Activated naive CD8-positive, alpha-beta T cell treated with anti-CD3 and anti-CD28 coated beads, Interleukin-2, amount 10 ng/mL, durations not matched to agents 7 days and 5 days (primary cell): ENCODE measurements at places on chromosomes 6 and 20. TPM values are rescaled to one million over a fixed set of nuclear protein-coding genes. Genes with fewer than 3 reads are reported as not detected.

DNA sequence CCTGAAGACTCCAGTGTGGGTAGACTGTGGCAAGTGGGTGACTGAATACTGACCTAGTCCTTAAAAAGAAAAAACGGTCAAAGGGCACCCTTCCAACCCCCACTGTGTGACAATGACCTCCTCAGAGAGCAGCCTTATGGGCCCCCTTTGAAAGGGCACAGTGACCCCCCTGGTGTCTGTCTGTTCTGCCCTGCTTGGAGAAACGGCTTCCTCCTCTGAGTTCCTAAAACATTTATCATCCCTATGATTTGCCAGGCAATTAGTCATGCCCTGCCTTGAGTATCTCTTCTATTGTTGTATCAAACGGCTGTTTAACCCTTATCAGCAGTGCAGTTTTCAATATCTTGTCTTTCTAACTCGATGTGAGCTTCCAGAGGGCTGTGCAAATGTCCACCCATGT lies 21.0 kb upstream of the STX16 start:
- H3K4me3 ChIP-seq = no peak overlapping the region
- H3K27ac ChIP-seq = no peak overlapping the region
- peaks cover 5% of the 10 kb centered on the region for H3K27me3 ChIP-seq
- peaks cover 7% of the 10 kb centered on the region for H3K4me1 ChIP-seq

- no peaks in the 10 kb centered on the region for H3K27me3 ChIP-seq
- H3K27ac ChIP-seq = no peak overlapping the region
- no peak overlapping the region for H3K4me3 ChIP-seq
- no peak for DNase-seq
- H3K4me1 ChIP-seq = no peaks in the 10 kb centered on the region
Observed at GRCh38 chr6:74356391-74356790, 660.4 kb downstream of the CD109 start.

DNA sequence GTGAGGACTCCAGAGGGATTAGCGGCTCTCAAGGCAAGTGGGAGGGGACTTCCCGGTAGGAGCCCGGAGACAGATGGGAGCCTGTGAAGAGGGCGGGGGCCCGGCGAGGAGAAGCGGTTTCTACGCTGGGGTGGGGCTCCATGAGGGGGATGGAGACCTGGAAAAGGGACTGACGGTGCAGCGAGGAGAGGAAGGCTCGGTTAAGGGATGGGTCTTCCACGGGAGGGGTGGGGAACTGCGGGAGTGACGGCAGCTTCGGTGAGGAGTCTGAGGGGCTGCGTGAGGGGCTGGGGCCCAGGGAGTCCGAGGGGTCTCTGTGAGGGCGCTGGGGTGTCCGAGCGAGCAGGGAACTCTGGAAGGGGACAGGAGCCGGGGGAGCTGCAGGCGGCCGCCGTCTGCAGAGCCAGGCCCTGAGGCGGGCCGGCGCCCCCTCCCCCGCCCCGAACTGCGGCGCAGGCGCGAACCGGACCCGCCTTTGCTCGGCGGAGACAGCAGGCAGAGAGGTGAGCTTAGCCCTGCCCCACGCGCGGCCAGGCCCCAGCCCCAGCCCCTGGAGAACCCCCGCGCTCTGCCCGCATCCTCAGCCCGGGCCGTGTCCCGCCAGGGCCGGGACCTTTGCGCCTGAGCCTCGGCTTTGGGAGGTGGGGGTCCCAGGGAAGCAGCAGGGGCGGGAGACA lies at the start of gene NRSN2:
Gene NRSN2, plus strand, starts transcription at position 472 of the 677 bp plus-strand sequence. CDS start 2,533 bp downstream, outside the sequence.
- H3K27ac ChIP-seq = peak within 1 kb of the TSS; percentile 95
- DNase-seq = peak; percentile 54
- peaks cover 4% of the 10 kb centered on the region for H3K27me3 ChIP-seq

GRCh38 chr6:13485923-13486562 lies 1.4 kb downstream of the GFOD1 start:
- DNase-seq = peak; percentile 50
- peak overlapping the region; percentile 88 for H3K4me3 ChIP-seq
- H3K27ac ChIP-seq = peak overlapping the region; percentile 78

GRCh38 chr20:2086980-2087377 lies 14.6 kb upstream of the STK35 start:
- H3K36me3 ChIP-seq = no peaks in the 10 kb centered on the region
- no peaks in the 10 kb centered on the region for H3K4me1 ChIP-seq
- no peak overlapping the region for H3K4me3 ChIP-seq

GRCh38 chr6:88476388-88476787 lies 310.2 kb upstream of the CNR1 start:
- peaks cover 6% of the 10 kb centered on the region for H3K27me3 ChIP-seq
- H3K36me3 ChIP-seq = no peaks in the 10 kb centered on the region
- H3K27ac ChIP-seq = no peak overlapping the region
- H3K4me3 ChIP-seq = no peak overlapping the region
- no peaks in the 10 kb centered on the region for H3K4me1 ChIP-seq

DNA sequence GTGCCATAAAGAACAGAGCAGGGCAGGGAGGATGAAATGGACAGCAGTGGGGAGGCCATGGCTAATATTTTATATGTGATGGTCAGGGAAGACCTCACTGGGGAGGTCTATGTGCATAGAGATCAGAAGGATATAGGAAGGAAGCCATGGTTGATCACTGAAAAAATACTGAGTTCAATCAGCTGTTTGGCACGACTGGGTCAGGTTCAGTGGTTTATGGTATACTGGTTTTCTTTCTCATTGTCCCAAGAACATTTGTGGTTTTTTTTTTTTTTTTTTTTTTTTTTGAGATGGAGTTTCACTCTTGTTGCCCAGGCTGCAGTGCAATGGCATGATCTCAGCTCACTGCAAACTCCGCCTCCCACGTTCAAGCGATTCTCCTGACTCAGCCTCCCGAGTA lies 78.3 kb upstream of the TIAM2 start:
- no peak for DNase-seq
- no peaks in the 10 kb centered on the region for H3K27me3 ChIP-seq
- peaks cover 10% of the 10 kb centered on the region for H3K4me1 ChIP-seq
- no peak overlapping the region for H3K27ac ChIP-seq
- no peak overlapping the region for H3K4me3 ChIP-seq

DNA sequence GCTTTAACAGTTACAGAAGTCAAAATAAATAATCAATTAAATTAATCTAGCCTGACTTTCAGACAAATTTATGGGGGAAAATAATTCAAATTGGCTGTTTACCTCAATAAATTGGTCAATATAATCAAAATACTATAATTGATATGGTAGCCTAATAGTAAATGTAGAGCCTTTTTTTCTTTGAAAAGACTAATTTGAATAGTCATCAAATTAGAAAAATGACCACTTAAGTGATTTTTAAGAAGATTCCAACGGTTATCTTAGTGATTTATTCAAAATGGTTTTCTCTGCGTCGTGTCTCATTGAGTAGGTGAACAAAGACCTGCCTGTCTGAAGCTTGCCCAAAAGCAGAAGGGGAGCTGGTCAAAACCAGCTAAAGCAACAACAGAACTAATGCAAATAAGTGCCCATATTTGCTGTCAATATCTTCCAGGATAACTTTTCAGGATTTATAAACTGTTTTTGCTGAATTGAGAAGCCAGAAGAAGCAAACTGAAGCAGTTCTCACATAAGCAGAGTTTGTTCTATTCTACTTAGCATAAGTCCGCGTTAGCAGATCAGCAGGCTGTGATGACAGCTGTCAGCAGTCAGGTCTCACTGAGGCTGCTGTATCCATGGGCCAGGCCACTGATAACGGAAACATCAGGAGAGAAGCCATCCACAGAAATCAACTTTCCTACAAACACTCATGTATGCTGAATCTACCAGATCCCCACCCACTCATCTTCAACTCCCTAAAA lies 7.0 kb downstream of the RCAN2 start:
- peaks cover 40% of the 10 kb centered on the region for H3K27me3 ChIP-seq
- no peak for DNase-seq
- H3K4me3 ChIP-seq = no peak overlapping the region

DNA sequence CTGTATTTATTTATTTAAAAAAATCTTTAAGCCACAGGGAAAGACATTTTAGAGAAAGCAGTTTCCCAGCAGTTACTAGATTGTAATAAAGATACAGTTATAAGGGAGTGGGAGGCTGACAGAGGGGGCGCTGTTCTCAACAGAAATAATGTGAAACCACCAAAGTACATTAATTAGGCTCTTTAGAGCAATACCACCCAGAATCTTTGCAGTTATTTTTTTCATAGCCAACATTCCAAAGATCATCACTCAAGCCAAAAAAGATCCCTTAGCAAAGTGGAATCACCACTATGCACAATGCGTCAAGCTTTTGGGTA lies 331.3 kb upstream of the DEFB112 start:
- H3K36me3 ChIP-seq = no peaks in the 10 kb centered on the region
- no peak overlapping the region for H3K4me3 ChIP-seq
- no peaks in the 10 kb centered on the region for H3K4me1 ChIP-seq

DNA sequence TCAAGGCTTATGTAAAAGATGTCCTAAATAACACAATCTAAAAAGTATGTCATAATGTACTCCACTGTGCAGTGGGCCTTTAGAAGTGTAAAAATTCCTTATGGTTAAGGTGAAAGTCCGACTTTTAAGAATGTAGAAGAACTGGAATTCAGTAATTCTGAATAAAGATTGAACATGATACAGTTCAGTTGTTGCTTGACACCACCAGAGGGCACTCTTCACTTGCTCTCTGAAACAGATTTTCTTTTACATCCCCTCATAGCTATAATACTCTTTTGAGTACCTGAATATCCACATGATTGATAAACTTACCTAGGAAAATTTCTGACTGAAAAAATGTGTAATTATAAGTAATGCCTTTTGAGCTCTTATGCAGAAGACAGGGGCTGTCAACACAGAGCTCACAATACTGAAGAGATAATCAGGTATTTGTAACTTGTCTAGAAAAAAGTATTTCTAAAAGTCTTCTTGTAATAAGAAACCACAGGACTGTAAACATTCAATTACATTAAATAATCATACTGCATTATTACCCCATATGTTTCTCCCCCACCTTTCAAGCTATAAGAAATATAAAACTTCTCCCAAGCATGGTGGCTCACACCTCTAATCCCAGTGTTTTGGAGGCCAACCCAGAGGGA lies 92.1 kb downstream of the POPDC3 start:
- no peak for DNase-seq
- no peaks in the 10 kb centered on the region for H3K4me1 ChIP-seq
- no peaks in the 10 kb centered on the region for H3K36me3 ChIP-seq
- H3K27ac ChIP-seq = no peak overlapping the region

The RAD21L1 gene
- not detected for total RNA-seq

The HIVEP1 gene
- 30.1 TPM for total RNA-seq

The DDX43 gene
- 3.5 TPM for total RNA-seq

The GNRH2 gene
- 0.85 TPM for total RNA-seq

The SEL1L2 gene
- not detected for total RNA-seq

The CAGE1 gene
- 0.20 TPM for total RNA-seq

The TMC2 gene
- total RNA-seq = not detected

The PNPLA1 gene
- total RNA-seq = not detected
